Astrocyte (in vitro differentiated cells and primary cell): ENCODE measurements at places on chromosomes 3 and 15. TPM values are rescaled to one million over a fixed set of nuclear protein-coding genes. Genes with fewer than 3 reads are reported as not detected.

The CPNE9 gene
- 0.20 TPM in 1 of 2 replicates, not detected in the other for total RNA-seq

The DAPK2 gene
- total RNA-seq, result 0.52 and 0.60 TPM in 2 replicates

The ACKR4 gene
- total RNA-seq, result not detected in 2 replicates

The ATP13A5 gene
- total RNA-seq, result not detected in 2 replicates

The GRM2 gene
- total RNA-seq, result 0.12 and 0.25 TPM in 2 replicates

The PLCH1 gene
- 0.65 and 1.2 TPM in 2 replicates for total RNA-seq

The FBXW12 gene
- total RNA-seq, result not detected in 2 replicates

The FEZF2 gene
- total RNA-seq, result not detected in 2 replicates

The LRRN1 gene
- total RNA-seq, result 17.4 and 35.6 TPM in 2 replicates

The MOBP gene
- total RNA-seq, result 0.16 and 0.41 TPM in 2 replicates

The GABRG3 gene
- total RNA-seq, result 0.54 and 0.77 TPM in 2 replicates

The CATSPER2 gene
- total RNA-seq, result 2.0 and 3.3 TPM in 2 replicates

The HRG gene
- total RNA-seq, result not detected in 2 replicates

The PLSCR4 gene
- total RNA-seq, result 1.1 and 1.3 TPM in 2 replicates

The B3GNT5 gene
- total RNA-seq, result 15.1 and 15.8 TPM in 2 replicates

The SERPINI2 gene
- 0.32 TPM in 1 of 2 replicates, not detected in the other for total RNA-seq

The PDIA3 gene
- 777 and 911 TPM in 2 replicates for total RNA-seq

The ACP3 gene
- not detected in 2 replicates for total RNA-seq

The CRELD1 gene
- 18.8 and 26.2 TPM in 2 replicates for total RNA-seq

The CFAP91 gene
- total RNA-seq, result 0.16 TPM in 1 of 2 replicates, not detected in the other

The FOXL2NB gene
- total RNA-seq, result 3.9 and 5.2 TPM in 2 replicates

The PAK6 gene
- total RNA-seq, result 0.38 and 1.1 TPM in 2 replicates

The TMF1 gene
- total RNA-seq, result 46.0 and 46.8 TPM in 2 replicates

The ACKR2 gene
- 1.7 and 2.1 TPM in 2 replicates for total RNA-seq

The CSTA gene
- 0.41 and 0.55 TPM in 2 replicates for total RNA-seq

The BFSP2 gene
- total RNA-seq, result not detected in 2 replicates

The CCR2 gene
- total RNA-seq, result not detected in 2 replicates

The STXBP5L gene
- 1.6 and 2.1 TPM in 2 replicates for total RNA-seq

The GATA2 gene
- 0.58 and 1.7 TPM in 2 replicates for total RNA-seq

The SKOR1 gene
- not detected in 2 replicates for total RNA-seq

The HIGD2B gene
- total RNA-seq, result not detected in 2 replicates

The TRPM1 gene
- not detected in 2 replicates for total RNA-seq

The ITIH1 gene
- not detected in 2 replicates for total RNA-seq
